Mesothelial cell of epicardium (in vitro differentiated cells): ENCODE measurements at places on chromosomes 1 and 21.

DNA sequence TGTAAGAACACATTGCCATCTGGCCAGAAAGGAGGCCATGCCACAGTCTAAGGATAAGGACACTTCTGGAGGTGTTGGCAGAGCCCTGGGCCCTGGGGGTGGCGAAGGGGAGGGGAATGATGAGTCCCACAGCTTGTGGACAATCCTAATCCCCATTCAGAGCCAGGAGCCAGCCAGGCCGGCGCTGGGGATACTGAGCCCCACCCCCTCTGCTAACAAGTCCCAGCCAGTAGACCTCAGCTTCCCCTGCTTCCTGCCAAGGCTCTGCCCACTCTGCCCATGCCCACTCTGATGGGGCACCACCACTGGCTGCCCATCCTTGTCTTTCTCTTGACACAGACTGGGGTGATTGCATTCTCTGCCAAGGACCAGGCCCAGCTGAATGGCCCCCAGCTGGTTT lies 71.9 kb downstream of the NAV1 start:
- no peak for DNase-seq

DNA sequence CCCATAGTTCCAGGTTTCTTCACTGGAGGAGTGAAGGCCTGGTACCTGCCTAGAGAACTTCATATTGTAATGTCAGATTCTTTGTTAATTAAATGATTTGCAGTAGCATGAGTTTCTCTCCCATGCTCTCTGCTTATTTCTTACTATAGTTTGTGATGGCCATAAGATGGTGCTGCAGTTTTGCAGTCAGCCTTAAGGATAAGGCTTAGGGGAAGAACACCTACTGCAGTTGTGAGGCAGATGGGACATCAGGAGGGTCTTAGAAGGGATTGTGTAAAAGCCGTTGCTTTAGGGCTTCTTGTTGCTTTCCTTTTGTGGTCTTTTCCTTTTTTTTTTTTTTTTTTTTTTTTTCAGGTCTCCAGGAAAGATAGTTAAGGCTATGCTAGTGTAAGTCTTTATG lies 61.8 kb downstream of the MACF1 start:
- DNase-seq, result no peak

DNA sequence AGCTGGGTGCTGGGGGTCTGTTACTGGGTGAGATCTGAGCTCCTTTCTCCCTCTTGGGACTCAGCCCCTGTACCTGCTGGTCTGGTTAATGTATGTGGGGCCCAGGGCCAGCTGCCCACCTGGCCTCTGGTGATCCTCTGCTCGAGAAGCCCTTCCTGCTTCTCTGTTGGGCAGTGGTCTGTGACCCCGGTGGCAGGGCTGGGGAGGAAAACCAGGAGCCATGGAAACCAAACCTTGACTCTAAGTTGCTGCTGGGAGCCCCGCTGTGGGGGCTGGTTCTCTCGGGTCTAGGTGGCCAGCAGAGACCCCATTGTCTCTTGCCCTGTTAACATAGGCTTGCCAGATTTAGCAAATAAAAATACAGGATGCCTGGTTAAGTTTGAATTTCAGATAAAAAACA lies 1.3 kb downstream of the PADI1 start:
- DNase-seq, result no peak

- no peak for DNase-seq
Observed at GRCh38 chr1:91754348-91754747, 131.6 kb downstream of the TGFBR3 start.

- no peak for DNase-seq
Observed at GRCh38 chr1:58358346-58358745, 188.2 kb downstream of the OMA1 start.

DNA sequence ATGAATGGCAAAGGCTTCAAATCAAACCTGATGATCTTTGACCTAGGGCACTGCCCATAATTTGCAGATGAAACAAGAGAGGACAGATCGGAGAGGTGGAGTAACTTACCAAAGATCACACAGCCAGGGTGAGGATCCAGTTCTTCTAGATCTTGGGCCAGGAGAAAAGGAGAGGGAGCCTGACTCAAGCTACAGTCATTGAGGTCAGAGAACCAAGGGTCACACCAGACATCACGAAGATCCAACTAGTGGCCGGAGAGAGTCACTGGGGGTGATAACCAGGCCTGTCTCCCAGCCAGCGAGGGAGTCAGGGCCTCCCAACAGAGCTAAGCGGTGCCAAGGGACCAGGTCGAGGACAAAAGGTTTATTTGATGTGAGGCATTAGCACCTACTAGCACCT lies 115.0 kb downstream of the RIPK4 start:
- DNase-seq, result no peak

- no peak for DNase-seq
Observed at GRCh38 chr1:25704267-25704691, 87.7 kb downstream of the MAN1C1 start.

DNA sequence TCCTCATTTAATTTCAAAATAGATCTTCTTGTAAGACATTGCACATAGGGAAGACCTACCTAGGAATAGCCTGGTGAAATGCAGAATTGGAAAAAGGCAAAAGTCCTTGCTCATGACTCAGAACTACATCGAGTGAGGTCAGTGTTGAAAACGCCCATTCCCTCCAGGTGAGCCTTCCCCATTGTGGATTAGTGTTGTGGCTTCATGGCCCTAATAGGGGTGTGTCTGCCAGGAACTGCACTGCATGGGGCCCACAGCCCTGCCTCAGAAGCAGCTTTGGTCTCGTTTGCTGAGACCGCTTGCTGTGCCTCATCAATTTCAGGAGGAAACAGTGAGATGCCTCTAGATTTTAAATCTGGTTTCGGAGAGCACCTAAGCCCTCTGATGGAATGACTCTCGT lies 17.0 kb downstream of the TFF3 start:
- DNase-seq, result no peak

- no peak for DNase-seq
Observed at GRCh38 chr1:203289281-203289981, 15.9 kb upstream of the BTG2 start.

DNA sequence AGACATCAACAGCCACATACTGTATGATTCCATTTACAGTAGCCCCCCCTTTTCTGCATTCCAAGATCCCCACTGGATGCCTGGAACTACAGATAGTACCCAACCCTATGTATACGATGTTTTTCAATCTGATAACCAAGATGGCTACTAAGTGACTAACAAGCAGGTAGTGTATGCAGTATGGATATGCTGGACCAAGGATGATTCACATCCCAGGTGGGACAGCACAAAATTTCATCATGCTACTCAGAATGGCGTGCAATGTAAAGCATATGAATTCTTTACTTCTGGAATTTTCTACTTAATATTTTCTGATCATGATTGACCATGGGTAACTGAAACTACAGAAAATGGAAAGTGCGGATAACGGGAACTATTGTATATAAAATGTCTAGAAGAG lies 30.0 kb upstream of the MRPS6 start:
- no peak for DNase-seq

- no peak for DNase-seq
Observed at GRCh38 chr1:220631238-220631815, 58.8 kb upstream of the C1orf115 start.
